SK-N-SH (cell line): ENCODE measurements at places on chromosomes 5 and 9. TPM values are rescaled to one million over a fixed set of nuclear protein-coding genes. Genes with fewer than 3 reads are reported as not detected.

The PCA3 gene
- polyA plus RNA-seq, result 0.21 TPM in 2 replicates

DNA sequence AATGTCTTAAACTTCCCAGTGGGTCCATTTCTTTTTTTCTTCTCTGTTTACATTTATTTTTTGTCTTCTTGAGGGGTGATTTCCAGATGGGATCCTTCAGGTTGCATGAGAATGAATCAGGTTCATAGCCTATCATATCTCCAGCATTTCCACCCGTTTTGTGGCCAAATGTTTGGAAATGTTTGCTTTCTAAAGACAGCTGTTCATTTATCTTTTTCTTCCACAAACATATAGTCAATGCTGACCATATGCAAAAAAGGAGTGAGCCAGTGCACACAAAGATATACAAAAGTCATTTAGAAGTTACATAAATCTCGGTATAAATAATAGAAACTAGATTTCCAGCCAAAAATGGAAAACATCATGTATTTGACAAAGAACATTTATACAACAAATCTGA is 71.6 kb upstream of the STC2 start:
- no peak overlapping the region for H3K4me3 ChIP-seq
- no peaks in the 10 kb centered on the region for H3K4me1 ChIP-seq
- DNase-seq, result no peak

DNA sequence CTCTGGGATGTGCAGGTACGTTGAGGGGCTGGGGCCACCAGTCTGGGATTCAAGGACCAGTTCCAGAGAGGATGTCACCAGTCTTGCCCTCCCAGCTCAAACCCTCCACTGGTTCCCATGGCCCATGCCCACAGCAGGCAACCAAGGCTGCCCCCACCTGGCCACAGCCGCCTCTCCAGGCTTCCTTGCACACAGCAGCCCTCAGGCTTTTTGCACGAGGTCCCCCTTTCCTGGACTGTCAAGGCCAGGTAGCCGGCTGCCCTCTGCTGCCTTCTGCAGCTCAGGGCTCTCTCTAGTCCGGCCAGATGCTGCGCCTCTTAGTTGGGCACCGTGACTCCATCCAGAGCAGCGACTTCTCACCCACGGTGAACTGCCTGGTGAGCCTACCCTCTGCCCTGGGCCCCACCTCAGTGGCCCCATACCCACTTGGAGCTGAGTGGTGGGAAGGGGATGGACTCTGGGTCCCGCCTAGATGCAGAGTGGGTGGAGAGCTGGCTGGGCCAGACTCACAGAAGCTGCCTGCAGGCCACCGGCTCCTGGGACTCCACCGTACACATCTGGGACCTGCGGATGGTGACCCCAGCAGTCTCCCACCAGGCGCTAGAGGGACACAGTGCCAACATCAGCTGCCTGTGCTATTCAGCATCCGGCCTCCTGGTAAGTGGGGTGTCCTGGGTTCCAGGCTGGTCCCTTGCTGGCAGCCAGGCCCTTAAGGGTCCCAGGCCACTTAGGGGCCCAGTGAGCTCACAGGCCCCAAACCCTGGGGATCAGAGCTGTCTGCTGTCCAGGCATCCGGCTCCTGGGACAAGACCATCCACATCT is 2.9 kb downstream of the WDR38 start:
- H3K36me3 ChIP-seq, result peaks cover 35% of the 10 kb centered on the region
- H3K4me3 ChIP-seq, result no peak overlapping the region
- peaks cover 31% of the 10 kb centered on the region; the same call in 1 of the 2 replicates for H3K4me1 ChIP-seq

DNA sequence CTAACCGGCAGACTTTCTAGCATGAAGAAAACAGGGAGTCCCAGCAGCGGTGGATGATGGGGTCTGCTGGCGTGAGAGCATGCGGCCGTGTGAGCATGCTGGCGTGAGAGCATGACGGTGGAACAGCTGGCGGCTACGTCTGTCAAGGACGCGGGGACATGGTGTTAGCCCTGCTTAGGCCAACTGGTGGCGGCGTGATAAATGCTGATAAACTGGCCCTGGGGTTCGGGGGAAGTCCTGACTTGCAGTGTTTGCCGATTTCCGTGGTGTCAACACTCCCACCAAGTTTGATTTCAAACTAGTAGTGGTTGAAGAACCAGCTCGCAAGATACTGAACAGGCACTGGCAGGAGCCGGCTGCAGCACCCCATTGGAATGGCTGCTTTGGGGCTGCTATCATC is 122.4 kb upstream of the RAPGEF1 start:
- no peak overlapping the region for H3K4me3 ChIP-seq
- peaks cover 14% of the 10 kb centered on the region; the same call in 1 of the 2 replicates for H3K36me3 ChIP-seq
- no peak overlapping the region for H3K27ac ChIP-seq
- no peak for DNase-seq
- H3K4me1 ChIP-seq, result no peaks in the 10 kb centered on the region
- H3K27me3 ChIP-seq, result no peaks in the 10 kb centered on the region

DNA sequence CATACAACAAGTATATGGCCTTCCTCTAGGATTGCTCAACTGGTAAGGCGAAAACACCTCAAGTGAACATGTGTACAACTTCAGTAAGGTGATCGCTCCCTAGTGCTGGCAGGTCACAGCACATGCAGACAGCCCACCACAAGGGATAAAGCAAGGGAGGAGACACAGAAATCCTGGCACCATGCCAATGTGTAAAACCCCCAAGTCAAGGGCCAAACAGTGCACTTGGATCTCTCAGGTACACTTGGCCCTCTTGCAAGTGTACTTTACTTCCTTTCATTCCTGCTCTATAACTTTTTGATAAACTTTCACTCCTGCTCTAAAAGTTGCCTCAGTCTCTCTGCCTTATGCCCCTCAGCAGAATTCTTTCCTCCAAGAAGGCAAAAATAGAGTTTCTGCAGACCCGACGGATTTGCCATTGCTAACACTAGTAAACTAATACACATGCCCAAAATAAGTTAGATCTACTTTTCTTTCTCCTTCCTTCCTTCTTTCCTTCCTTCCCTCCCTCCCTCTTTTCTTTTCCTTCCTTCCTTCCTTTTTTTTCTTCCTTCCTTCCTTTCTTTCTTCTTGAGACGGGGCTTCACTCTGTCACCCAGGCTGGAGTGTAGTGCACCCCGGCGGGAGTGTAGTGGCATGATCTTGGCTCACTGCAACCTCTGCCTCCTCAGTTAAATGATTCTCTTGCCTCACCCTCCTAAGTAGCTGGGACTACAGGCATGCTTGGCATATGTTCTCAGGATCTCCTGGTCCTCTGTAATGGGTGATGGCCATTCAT is 6.8 kb upstream of the LNPEP start:
- peaks cover 12% of the 10 kb centered on the region for H3K4me1 ChIP-seq
- no peak overlapping the region for H3K4me3 ChIP-seq
- no peak overlapping the region for H3K27ac ChIP-seq
- H3K36me3 ChIP-seq, result no peaks in the 10 kb centered on the region
- H3K27me3 ChIP-seq, result no peaks in the 10 kb centered on the region

DNA sequence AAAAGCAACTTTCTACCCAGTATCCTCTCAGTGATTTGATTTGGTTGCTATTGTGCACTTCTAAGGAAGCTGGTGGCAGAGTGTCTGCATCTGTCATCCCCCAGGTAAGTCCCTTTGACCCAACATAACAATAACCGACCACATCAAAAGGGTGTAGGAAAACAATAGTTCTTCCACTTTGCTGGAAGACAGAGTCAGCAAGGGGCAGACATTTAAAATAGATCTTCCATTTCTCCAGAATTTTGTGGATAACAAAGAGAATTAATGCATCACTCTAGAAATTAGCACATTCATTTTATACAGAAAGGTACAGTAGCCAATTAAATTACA is 177.5 kb downstream of the EBF1 start:
- no peak overlapping the region for H3K27ac ChIP-seq
- no peaks in the 10 kb centered on the region for H3K36me3 ChIP-seq
- no peaks in the 10 kb centered on the region for H3K27me3 ChIP-seq
- DNase-seq, result no peak
- H3K4me3 ChIP-seq, result no peak overlapping the region

DNA sequence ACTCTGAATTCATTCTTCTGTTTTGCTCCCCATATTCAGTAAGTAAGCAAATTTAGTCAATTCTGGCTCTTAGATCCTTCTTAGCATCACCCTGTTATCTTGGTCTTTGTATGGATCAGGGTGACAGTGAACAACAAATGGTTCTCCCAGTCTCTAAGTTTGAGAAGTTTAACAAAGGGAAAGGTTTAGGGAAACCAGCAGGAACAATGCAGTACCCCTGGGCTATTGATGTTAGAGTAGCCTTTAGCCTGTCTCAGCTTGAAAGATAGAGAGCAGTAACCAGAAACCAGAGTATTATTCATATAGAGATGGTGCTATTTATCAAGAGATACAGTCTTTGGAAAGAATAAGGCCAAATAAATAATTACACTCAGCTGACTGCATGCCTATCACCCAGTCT is 241.8 kb downstream of the CDH12 start:
- H3K4me1 ChIP-seq, result no peaks in the 10 kb centered on the region
- DNase-seq, result no peak
- H3K36me3 ChIP-seq, result no peaks in the 10 kb centered on the region
- no peaks in the 10 kb centered on the region for H3K27me3 ChIP-seq

The KLHL9 gene
- 6.8 and 8.8 TPM in 2 replicates for polyA plus RNA-seq

DNA sequence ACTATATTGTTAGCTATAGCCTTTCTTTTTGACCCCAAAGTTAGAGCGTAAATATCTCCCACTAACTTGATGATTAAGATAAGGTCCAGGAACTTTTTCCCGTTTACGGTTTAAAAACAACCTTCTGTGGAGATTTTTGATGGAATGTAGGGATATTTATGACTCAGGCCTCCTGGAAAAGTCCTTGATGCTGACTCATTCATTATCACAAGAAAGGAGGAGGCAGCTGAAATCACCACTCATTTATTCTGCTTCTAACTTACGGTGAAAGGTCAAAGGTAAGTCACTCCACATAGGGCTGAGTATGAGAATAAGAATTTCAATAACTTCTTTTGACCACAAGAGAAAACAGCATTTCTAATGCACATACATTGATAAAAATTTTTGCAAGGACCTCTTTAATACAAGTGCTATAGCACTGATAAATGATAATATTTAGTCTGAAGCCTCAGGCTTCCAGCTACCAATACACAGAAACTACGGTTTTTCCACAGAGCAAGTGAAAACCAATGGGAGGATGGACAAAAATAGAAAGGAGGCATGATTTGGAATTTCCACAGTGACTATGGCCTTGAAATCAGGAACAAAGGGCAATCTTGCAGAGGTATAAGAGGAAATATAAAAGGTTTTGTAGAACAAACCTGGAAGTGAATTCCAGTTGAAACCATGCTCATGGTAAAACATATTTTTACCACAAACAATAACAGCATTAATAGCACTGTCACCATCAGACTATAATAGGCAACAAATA is 146.5 kb downstream of the PPP2R2B start:
- peaks cover 6% of the 10 kb centered on the region for H3K36me3 ChIP-seq
- H3K27ac ChIP-seq, result peak overlapping the region; percentile 83; the same call in 1 of the 2 replicates
- H3K27me3 ChIP-seq, result no peaks in the 10 kb centered on the region
- no peaks in the 10 kb centered on the region for H3K4me1 ChIP-seq

DNA sequence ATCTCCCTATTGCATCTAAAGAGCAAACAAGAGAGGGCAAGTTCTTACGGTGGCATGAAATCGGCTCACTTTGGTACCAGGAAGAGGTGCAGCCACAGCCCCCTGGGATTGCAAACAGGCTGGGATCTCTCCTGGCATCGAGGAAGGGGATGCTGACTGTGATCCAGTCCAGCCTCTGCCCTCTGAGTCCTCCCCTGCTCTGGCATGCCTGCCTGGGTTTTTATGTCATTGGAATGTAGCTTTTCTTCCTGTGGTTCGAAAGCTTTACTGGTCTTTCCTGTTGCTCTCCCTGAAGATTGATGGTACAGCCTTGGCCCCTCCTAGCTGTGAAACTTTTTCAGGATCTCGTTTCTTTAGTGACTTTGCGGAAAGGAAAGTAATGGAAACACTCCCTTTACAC is 6.6 kb downstream of the SLC46A2 start:
- no peak overlapping the region for H3K27ac ChIP-seq
- DNase-seq, result no peak
- no peaks in the 10 kb centered on the region for H3K27me3 ChIP-seq
- no peaks in the 10 kb centered on the region for H3K36me3 ChIP-seq
- H3K4me1 ChIP-seq, result no peaks in the 10 kb centered on the region

GRCh38 chr9:17816431-17817027 is 237.7 kb downstream of the SH3GL2 start:
- no peak overlapping the region for H3K4me3 ChIP-seq
- no peak for DNase-seq
- H3K36me3 ChIP-seq, result no peaks in the 10 kb centered on the region
- H3K4me1 ChIP-seq, result no peaks in the 10 kb centered on the region

DNA sequence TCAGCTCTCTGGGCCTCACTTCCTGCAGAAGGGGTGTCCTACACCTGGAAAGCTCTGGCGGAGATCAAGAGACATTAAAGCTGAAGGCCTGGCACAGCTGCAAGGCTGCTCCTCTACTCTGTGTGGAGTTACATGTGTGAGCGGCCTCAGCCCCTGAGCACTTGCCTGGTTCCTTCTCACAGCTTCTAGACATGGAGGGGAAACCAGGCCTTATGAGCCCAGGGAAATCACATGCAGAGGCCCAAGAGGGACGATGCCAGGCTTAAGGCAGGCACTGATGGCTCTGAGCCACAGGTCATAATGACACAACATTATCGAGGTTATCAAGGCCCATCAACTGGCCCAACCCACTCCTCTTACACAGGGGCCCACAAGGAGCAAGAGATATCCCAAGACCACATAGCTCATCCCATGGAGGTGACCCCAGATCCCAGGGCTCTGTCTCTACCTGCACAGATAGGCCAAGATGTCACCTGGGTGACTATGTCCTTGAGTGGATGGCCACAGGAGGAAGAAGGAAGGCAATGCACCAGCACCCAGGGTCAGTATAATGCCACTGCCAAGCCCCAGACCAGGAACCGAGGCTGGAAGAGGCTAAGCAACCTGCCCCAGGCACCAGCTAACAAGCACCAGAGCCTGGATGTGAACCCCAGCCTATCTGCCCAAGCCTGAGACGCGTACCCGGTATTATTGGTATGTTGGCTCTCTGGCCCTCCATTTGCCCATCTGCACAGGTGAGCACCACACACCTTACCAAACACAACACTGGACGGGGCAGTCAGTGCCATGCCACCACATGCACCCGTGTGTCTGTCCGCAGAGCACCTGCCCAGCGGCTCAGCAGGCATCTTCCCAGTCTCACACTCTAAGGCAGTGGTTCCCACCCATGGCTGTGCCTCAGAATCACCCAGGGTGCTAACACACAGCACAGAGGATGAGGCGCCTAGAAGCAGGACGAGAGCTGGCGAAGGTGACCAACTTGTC is 143.3 kb downstream of the GABBR2 start:
- no peaks in the 10 kb centered on the region; the same call in 1 of the 2 replicates for H3K27me3 ChIP-seq
- no peak overlapping the region for H3K4me3 ChIP-seq
- H3K36me3 ChIP-seq, result no peaks in the 10 kb centered on the region
- H3K27ac ChIP-seq, result no peak overlapping the region
- no peak for DNase-seq

The GFI1B gene
- 0.03 TPM in 1 of 2 replicates, not detected in the other for polyA plus RNA-seq

DNA sequence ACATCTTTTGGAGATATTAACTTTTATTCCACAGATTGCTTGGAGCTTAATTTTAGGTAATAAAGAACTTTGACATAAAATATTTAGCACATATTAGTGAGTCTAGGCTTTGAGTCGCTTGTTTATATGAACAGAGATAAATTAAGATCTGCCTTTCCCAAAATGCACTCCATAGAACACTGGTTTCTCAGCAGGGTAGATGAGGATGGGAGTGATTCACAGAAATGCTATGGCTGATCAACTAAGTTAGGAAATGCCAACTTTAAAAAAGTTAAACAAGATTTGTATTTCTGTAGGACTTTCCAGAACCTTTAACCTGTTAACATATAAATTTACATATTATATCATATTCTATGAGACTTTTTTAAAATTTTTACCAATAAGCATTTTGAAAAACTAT is 65.2 kb downstream of the STARD4 start:
- H3K4me3 ChIP-seq, result no peak overlapping the region
- no peak overlapping the region for H3K27ac ChIP-seq
- no peak for DNase-seq
- H3K4me1 ChIP-seq, result no peaks in the 10 kb centered on the region; the same call in 1 of the 2 replicates
- no peaks in the 10 kb centered on the region for H3K36me3 ChIP-seq

The FAM169A gene
- 2.6 and 3.3 TPM in 2 replicates for polyA plus RNA-seq
